ENCODE measurements at places on chromosomes 1 and 21.

GRCh38 chr1:1033731-1034438, 14.0 kb downstream of the AGRN start:
- peak; percentile 26 for DNase-seq

- DNase-seq: no peak
These were observed at the start of gene KMO for GRCh38 chr1:241532162-241532531. KMO (plus strand) TSS chr1:241532378; CDS start chr1:241532445, 67 bp downstream.

DNA sequence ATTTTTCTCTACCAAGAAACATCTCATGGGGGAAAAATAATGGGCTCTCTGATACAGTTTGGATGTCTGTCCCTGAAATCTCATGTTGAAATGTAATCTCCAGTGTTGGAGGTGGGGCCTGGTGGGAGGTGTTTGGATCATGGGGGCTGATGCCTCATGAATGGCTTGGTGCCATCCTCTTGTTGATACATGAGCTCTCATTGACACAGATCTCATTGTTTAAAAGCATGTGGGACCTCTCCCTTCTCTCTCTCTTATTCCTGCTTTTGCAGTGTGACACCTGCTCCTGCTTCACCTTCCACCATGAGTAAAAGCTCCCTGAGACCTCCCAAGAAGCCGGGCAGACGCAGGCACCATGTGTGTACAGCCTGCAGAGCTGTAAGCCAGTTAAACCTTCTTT, 332.5 kb upstream of the NRIP1 start:
- DNase-seq: no peak

- DNase-seq: no peak
These were observed 76.6 kb upstream of the EFHD2 start for GRCh38 chr1:15332952-15333715.

GRCh38 chr1:50796272-50796671, 163.8 kb downstream of the FAF1 start:
- no peak for DNase-seq

- DNase-seq: peak; percentile 45
These were observed 27.3 kb upstream of the EVA1B start for GRCh38 chr1:36350659-36351226.

GRCh38 chr1:11690397-11691301, 861 bp upstream of the DRAXIN start:
- no peak for DNase-seq

- no peak for DNase-seq
These were observed 6.4 kb downstream of the CRABP2 start for GRCh38 chr1:156698995-156699394.

DNA sequence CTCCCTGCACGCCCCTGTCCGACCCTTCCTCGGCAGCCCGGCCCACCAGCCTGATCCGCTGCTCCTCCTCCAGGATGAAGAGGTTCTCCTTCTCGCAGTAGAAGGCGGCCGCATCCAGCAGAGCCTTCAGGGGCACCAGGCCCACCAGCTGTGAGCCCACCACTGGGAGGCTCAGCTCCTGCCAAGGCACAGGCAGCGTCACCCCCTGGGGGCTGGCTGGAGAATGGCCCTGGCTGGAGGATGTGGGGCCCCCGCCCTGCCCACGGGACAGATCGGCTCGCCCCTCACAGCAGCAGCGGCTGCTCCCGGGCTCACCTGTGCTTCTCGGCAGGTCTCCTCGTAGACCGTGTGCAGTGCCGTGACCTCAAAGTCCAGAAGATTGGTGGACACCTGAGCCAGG, 5.3 kb downstream of the FTCD start:
- no peak for DNase-seq

DNA sequence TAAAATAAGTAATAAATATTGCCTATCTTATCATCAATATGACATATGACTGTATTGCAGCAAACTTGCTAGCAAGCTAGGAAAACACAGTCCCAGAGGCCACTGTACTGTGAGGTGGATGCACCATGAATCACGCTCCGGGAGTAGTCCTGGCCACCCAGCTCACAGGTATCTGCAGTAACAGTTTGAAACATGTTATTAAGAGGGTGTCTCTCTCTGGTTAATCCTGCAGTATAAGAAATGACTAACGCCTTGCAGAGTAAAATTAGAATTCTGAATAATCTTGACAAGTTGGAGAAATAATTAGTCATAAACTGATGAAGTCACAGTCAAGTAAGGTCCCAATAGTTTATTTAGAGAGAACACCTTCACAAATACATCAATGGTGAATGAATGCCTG, 34.0 kb upstream of the DPT start:
- peak; percentile 12 for DNase-seq

DNA sequence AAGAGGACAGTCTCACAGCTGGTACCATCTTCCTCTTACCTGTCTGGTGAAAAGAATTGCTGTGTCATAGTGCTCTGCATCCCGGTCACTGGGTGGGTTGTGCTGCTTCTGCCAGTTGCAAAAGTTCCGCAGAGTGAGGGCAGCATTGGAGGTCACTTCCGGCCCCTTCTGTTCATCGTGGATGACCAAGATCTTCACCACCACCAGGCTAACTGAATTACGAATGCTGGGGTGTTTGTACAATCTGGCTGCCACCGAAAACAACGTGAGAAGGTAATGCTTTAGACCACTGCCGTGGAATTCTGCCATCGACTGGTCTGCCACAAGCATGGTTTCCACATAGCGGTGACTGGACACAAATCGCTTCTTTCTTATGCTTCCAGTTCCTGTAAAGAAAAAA, 2.9 kb downstream of the ADAMTS1 start:
- no peak for DNase-seq

GRCh38 chr1:2801535-2802291, at the start of gene TTC34:
TTC34 (minus strand) TSS chr1:2801693; CDS start chr1:2800827, 866 bp downstream.
- DNase-seq: peak; percentile 18

DNA sequence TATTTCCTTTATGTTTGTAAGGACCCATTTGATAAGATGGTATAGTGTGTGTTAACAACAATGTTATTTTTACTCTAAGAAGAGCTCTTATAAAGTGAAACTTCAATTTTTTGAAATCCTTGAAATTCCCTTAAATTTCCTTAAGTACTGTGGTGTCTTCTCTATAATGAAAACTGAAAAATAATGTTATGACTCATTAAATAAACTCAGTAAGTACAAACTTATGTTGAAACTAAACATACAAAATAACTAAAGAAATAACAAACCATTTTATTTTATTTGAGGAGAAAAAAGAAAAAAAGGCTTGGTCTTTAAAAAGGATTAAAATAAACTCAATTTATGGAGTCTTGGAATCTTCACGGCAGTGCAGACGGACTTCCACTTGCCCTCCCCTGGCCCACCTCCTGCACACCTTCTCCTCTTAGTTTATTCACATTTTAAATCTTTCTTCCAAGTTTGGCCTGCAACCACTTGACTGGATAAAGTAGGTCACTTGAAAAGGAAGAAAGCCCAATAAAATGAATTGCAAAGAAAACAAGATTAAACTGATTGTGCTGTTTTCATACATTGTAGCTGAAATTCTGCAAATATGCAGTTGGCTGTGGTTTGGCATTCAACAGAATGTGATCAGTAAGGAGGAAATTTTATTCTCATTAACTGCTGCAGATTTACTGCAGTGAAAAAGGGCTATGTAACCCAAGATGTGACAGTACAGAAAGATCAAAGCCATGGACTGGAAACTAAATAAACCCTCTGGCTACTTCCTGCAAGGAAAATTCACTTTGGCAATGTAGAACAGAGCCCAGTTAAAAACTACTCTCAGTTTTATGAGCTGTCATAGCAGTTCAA, 48.5 kb upstream of the SCYL3 start:
- no peak for DNase-seq

- no peak for DNase-seq
These were observed 51.1 kb upstream of the TARDBP start for GRCh38 chr1:10961300-10961833.

GRCh38 chr1:34850382-34850781, 9.2 kb downstream of the SMIM12 start:
- DNase-seq: no peak

- DNase-seq: peak; percentile 33
These were observed 15.5 kb upstream of the CITED4 start for GRCh38 chr1:40877698-40878097.

GRCh38 chr1:164576291-164577271, 17.6 kb downstream of the PBX1 start:
- DNase-seq: no peak

DNA sequence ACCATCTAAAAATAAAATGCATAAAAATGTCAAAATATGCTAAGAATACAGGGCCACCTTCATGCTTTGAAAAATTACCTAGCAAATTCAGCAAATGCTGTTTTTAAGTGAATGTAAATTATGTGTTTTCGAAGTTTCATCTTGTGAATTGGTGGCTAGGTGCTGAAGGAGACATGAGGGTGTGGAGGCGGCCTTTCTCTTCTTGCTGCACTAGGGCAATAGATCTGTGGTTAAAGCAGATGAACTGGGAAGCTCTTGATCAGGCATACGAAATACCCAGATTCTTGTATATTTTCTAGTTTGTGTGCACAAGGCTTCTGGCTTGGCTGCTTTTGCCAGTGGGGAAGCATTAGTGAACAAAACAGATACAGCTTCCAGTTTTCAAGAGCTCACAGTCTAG, 224.5 kb downstream of the ST6GALNAC3 start:
- DNase-seq: no peak

DNA sequence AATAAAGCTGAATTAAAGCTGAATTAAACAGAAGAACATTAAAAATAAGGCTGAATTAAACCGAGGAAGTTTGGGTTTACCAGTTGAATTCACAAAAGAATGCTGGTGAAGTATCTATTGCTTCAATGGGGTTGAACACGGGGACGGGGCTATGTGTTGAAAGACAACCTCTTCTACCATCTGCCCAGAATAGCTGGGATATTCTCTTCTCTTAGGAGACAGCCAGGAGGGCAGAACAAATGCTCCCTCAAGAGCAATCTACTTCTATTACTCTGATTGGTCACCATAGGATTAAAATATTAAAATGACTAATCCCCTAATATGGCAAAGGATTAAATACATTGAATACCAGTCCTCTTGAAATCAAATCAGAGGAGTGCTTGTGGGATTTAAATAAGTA, 68.4 kb downstream of the LPGAT1 start:
- DNase-seq: no peak

GRCh38 chr1:171739656-171740055, 2.2 kb downstream of the VAMP4 start:
- DNase-seq: no peak

DNA sequence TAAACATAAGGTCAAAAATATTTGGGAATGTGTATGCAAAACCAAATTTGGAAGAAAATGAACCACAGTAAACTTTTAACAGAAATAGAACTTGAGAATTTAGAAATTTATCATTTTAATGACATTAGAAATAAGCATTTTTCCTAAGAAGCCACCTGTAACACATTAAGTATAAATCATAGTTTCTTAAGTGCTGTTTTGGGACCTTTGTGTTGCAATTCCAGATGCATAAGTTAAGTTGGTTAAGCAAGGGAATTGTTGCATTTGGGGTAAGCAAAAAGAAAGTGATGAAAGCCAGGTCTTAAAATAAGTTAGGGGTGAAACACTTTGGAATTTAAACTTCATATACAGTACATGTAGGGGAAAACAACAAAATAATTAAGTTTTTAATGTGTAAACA, 49.8 kb downstream of the CDKN2C start:
- no peak for DNase-seq

GRCh38 chr1:215273838-215274516, 191.4 kb downstream of the KCNK2 start:
- DNase-seq: no peak

DNA sequence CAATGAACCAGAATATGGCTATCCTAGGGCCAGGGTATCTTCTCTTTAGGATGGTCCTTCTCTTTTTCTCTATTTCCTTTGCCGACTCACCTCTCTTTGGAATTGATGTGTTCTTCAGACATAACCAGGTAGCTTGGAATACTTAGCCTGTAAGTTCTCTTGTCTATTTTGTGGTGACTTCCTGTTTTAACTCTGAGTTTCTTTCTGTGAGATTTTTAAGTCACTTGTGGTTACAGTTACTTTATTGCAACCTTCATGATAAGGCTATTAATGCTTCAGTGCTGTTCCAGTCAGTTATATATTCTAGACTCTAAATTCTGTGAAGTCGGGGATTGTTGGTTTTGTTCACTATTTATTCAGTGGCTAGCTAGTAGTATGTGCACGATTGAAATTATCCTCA, 46.2 kb downstream of the DISP1 start:
- no peak for DNase-seq

DNA sequence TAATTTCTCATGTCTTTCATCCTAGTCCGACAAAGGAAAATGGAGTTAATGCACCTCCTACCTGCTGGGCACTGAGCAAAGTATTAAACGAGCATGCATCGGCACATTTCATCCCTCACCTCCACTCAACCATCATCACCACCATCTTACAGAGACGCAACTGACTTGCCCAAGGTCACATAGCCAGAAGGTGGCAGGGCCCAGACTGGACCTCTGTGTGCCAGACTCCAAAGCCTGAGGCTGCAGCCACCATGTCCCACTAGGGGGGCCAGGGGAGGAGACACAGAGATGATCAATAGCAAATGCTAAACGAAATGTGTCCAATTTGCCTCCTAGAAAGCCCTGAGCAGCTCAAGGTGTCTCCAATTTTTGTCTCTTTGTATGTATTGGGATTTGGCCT, 163.7 kb upstream of the EDN2 start:
- DNase-seq: no peak

DNA sequence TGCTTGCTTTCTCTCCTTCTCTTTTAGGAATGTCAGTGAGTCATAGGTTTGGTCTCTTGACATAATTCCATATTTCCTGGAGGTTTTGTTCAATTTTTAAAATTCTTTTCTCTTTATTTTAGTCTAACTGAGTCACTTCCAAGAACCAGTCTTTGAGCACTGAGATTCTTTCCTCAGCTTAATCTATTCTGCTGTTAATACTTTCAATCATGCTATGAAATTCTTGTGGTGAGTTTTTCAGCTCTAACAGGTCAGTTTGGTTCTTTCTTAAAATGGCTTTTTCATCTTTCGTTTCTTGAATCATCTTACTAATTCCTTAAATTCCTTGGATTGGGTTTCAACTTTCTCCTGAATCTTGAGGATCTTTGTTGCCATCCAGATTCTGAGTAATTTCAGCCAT, 321.0 kb downstream of the PTBP2 start:
- no peak for DNase-seq

DNA sequence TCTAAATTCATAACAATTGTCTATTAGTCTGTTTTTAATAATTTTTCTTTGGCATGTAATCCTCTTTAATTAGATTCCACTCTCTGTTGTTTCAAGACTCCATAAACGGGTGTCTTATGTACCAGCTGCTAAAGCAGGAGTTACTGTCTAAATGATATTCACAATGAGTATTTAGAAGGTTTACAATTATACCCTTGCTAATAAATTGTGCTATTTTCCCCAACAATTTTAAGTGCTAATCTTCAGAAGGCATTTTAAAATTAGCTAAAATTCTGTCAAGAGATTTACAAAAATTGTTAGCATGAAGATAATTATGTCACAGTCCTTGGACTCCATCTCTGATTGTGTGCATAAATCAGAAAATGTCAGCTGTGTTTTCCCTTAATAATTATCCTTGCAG, 83.7 kb downstream of the DPYD start:
- DNase-seq: no peak

GRCh38 chr1:191963286-191963685, 195.0 kb upstream of the RGS18 start:
- DNase-seq: no peak
